ENCODE measurements at places on chromosomes 5 and 9.

- DNase-seq, result no peak
Measured at GRCh38 chr9:100322954-100323536, 29.7 kb downstream of the TEX10 start.

DNA sequence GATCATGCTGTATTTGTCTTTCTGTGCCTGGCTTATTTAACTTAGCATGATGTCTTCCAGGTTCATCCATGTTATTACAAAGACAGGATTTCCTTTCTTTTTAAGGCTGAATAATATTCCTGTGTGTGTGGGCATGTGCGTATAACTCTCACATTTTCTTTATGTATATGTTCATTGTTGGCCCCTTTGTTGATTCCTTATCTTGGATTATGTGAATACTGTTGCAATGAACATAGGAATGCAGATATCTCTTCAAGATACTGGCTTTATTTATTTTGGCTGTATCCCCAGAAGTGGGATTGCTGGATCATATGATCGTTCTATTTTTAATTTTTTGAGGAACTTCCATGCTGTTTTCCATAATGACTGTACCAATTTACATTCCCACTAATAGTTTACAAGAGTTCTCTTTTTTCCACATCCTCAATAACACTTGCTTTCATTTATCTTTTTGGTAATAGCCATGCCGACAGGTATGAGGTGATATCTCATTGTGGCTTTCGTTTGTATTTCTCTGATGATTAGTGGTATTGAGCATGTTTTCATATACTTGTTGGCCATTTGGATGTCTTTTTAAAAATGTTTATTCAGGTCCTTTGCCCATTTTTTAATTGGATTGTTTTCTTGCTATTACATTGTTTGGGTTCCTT, 38.0 kb downstream of the CREBRF start:
- no peak for DNase-seq

GRCh38 chr5:56900858-56901578, 8.4 kb upstream of the SETD9 start:
- peak; percentile 20 for DNase-seq

GRCh38 chr9:34557426-34558321, 31.9 kb downstream of the CNTFR start:
- DNase-seq, result no peak

GRCh38 chr5:173399851-173400250, 71.6 kb upstream of the STC2 start:
- no peak for DNase-seq

- DNase-seq, result no peak
Measured at GRCh38 chr9:131693651-131694597, 46.0 kb downstream of the RAPGEF1 start.

DNA sequence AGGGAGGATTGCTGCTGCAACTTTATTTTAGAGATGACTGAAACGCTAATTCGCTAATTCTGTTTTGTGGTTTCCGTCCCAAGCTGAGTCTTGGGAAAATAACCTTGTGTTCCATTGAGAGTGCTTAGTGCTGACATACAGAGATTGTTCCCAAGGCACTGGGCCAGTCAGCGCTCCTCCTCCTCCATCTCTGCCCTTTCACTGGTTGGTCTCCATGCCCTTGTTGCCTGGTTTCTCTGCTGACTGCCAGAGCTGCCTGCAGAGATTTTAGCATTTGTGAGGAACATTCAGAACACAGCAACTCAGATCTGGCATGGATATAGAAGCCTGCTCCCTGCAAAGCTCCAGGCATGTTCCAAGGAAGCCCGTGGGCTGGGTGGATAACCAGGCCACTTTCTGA, 126.0 kb upstream of the IRX2 start:
- DNase-seq, result no peak

- no peak for DNase-seq
Measured at GRCh38 chr9:136284311-136284710, 19.6 kb downstream of the CCDC187 start.

Data from stimulated activated naive CD8-positive, alpha-beta T cell treated with anti-CD3 and anti-CD28 coated beads, Interleukin-15, Interleukin-2, amounts not matched to agents 100 U/mL and 50 U/mL, for 24 hours (primary cell).